ENCODE measurements at places on chromosomes 5 and 9.

DNA sequence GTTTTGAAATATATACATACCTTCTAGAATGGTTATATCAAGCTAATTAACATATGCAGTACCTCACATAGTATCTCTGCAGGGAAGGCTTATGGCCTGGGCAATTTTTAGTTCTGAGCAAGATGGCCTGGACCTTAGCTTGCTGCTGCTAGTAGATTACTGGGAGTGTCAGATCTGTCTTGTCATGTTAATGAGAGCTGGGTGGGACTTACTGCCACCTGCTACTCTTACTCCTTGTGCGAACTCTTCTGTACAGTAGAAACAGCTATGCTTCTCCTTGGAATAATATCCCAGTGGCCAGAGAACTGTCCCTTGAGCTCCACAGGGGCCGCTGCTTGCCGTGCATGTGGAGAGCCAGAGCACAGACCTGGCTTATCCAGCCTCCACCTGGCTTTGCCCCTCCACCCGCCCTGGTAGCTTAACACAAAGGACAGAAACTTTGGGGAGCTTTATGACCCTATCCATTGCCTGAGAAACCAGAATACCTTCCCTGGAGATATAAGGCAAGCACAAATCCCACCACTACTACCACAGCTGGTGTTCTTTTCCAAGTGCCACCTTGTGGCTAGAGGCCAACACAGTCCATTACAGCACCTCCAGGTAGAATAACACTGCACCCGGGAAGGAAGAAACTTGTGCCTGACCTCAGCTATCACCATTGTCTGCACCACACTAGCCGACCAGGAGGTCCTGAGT is 74.4 kb upstream of the RUSC2 start:
- no peak for DNase-seq

DNA sequence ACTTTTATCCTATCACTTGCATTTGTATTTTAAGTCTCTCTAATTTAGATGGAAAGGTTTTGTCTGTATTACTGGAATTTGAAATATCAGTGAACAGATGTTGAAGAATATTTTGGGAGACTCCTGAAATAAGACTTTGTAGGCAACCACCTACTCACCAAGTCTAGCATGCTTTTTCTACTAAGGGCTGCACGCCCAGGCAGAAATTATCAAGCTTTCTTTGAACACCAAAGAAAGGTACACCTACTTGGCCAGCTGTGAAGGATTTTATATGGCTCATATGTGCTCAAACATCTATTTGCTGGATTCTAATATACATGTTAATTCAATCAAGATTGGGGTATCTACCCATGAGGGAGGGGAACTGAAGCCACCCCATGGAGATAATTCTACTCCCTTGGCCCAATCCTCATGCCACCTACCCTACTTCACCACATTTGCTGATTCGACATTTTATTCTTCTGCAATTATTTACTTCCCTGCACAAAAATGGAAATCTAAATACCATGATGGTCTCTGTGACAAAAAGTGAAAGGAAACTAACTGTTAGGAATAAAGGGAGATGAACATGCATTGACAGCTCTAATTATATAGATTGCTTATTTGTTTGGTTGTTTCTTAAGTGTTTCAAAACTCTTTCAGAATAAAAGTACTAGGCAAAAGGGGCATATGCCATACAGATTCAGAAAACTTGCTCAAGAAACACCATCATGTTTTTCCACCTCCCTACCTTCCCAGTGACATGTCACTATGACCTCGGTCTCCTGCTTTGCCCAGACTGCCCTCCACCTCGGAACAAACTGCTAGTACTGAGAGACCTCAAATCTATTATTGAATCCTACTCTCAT is 895 bp upstream of the MYOT start:
- DNase-seq, result no peak

- DNase-seq, result no peak
Observed at GRCh38 chr5:133247151-133247709, 195.4 kb downstream of the HSPA4 start.

DNA sequence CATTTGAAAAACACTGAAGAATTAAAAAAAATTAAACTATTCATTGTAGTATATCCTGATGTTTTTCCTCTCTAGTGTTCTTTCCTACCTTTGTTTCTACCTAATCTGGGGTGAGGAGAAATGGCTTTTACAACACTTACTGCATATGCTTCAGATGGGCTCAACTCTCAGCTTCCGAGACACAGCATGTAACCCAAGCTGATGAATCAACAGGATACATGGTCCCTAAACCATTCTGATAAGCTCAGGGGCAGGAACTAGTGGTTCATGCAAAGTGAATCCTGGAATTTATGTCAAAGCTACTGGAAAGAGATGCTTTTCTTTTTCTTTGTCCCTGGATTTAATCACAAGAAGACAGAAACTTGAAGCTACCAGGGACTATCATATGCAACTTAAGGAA is 672.5 kb upstream of the RORB start:
- DNase-seq, result no peak

- DNase-seq, result no peak
Observed at GRCh38 chr5:124285071-124285470, 461.4 kb downstream of the ZNF608 start.

DNA sequence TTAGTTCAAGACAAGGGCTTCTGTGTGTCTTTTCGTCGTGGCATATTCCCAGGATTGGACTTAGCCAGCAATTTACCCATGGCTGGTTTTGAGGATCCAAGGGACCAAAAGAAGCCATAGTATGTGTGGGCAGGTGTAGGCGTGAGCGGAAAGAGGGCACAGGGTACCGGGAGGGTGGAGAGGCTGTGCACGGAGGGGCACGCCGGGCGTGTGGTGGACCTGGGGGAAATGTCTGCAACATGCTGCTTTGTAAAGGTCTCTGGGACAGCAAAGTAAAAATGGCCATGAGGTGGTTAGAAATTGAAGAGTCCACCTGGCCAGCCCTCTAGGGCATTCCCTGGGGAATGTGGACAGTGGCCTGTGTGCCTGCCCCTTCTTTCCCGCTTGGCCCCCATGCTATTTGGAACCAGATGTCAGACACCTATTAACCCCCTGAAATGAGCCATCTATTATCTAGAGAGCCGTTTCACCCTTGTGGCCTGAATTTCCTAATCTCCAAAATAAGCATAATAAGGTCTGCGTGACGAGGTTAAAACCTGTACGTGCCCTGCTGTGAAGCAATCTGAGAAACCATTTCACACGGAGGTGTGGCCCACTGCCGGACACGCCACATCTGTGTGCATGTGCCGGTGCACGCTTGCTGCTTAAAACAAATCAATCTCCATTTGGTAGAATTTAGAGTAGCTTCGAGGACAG is 5.1 kb downstream of the FLT4 start:
- DNase-seq, result no peak

GRCh38 chr5:112995764-112996618 is 19.4 kb downstream of the DCP2 start:
- peak; percentile 87 for DNase-seq

GRCh38 chr5:114316167-114316566 is 45.7 kb upstream of the KCNN2 start:
- DNase-seq, result no peak

- DNase-seq, result no peak
Observed at GRCh38 chr5:127299678-127300077, 9.1 kb downstream of the MEGF10 start.

- DNase-seq, result peak; percentile 53
Observed at GRCh38 chr9:33817327-33818166, 587 bp downstream of the UBE2R2 start.

GRCh38 chr9:27537756-27538155 is 8.1 kb upstream of the MOB3B start:
- DNase-seq, result no peak

GRCh38 chr9:2390028-2390427 is 231.6 kb upstream of the VLDLR start:
- DNase-seq, result no peak

- DNase-seq, result peak; percentile 22
Observed at GRCh38 chr9:34125681-34126206, 754 bp downstream of the DCAF12 start.

GRCh38 chr5:169460896-169461295 is 122.7 kb upstream of the SPDL1 start:
- DNase-seq, result no peak

DNA sequence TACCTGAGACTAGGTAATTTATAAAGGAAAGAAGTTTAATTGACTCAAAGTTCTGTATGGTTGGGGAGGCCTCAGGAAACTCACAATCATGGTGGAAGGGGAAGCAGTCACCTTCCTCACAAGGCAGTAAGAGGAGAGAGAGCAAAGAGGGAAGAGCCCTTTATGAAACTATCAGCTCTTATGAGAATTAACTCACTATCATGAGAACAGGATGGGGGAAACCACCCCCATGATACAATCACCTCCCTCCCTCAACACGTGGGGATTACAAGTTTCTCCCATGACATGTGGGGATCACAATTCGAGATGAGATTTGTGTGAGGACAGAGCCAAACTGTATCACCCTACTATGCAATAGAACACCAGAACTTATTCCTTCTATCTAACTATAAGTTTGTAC is 27.9 kb downstream of the CD274 start:
- no peak for DNase-seq

GRCh38 chr5:33476992-33477391 is 36.2 kb downstream of the TARS1 start:
- DNase-seq, result no peak

- DNase-seq, result no peak
Observed at GRCh38 chr9:83969602-83970001, 10.4 kb downstream of the HNRNPK start.

- DNase-seq, result no peak
Observed at GRCh38 chr5:168813184-168813968, 234.2 kb upstream of the PANK3 start.
